Nucleus accumbens (tissue), 56 donors: ENCODE measurements at places on chromosomes 13 and 19.

DNA sequence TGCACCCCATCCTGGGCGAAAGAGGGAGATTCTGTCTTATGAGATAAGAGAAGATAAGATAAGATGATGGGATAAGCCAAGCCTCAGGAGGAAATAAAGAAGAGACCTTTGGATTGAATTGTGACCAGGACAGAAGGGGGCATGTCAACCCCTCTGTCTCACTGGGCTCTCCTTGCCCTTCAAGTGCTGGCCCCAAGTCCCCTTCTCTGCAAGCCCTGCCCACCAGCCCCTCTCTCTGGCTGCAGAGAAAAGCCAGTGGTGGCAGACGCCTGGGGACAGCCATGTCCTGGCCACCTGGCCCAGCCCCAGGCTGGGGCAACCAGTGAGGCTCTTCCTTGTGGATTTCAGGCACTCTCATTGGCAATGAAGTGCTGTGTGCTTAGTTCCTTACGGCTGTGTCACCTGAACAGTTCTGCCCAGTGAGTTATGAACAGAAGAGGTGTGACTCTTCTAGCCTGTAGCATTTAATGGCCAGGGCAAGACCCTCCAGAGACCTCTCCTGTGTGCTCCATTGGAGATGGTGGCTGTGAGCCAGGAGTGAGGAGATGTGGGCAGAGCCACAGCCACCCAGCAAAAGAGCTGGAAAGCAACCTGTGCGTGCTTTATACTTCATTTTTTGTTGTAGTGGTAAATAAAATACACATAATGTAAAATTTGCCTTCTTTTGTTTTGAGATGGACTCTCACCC is 6.1 kb upstream of the BTBD2 start:
- DNase-seq, result no peak

- no peak for DNase-seq
These were observed 47.1 kb downstream of the LNX2 start for GRCh38 chr13:27573265-27573664.

- no peak for DNase-seq
These were observed 7.2 kb upstream of the KATNAL1 start for GRCh38 chr13:30314562-30314961.

DNA sequence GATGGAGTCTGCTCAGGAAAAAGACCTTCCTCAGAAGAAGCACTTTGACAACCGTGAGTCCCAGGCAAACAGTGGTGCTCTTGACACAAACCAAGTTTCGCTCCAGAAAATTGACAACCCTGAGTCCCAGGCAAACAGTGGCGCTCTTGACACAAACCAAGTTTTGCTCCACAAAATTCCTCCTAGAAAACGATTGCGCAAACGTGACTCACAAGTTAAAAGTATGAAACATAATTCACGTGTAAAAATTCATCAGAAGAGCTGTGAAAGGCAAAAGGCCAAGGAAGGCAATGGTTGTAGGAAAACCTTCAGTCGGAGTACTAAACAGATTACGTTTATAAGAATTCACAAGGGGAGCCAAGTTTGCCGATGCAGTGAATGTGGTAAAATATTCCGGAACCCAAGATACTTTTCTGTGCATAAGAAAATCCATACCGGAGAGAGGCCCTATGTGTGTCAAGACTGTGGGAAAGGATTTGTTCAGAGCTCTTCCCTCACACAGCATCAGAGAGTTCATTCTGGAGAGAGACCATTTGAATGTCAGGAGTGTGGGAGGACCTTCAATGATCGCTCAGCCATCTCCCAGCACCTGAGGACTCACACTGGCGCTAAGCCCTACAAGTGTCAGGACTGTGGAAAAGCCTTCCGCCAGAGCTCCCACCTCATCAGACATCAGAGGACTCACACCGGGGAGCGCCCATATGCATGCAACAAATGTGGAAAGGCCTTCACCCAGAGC is 16.2 kb upstream of the ZNF544 start:
- DNase-seq, result no peak

- peak; percentile 3 for DNase-seq
These were observed 7.0 kb downstream of the CAB39L start for GRCh38 chr13:49436890-49437289.

GRCh38 chr13:69108486-69108885 is 999.1 kb upstream of the ATXN8OS start:
- no peak for DNase-seq

- no peak for DNase-seq
These were observed 91.1 kb downstream of the STOML3 start for GRCh38 chr13:38899571-38899970.

DNA sequence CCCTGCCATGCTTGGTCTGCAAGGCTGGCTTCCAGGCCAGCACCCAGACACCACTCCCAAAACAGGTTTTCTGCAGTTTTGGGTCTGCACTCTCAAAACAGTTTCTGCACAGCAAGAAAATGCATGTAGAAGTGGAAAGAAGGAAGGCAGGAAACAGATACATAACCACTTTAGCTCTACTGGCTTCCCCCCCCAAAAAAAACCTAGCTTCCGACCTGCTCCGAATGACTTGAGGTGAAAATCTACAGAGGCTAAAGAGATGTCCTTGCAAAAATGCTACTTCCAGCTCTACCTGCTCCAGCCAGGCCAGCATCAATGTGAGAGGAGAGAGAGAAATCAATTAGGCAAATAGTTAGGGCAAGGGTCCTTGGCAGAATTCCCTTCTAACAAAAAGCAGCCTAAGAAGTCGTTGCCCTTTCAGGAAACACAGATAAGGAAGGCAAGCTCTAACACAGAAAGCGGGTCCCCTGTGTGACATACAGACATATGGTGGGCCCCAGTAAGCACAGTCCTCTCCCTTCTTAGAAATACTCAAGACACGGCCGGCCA is 3.4 kb downstream of the C19orf12 start:
- no peak for DNase-seq

- DNase-seq, result no peak
These were observed 6.4 kb downstream of the IRS2 start for GRCh38 chr13:109779876-109780510.

DNA sequence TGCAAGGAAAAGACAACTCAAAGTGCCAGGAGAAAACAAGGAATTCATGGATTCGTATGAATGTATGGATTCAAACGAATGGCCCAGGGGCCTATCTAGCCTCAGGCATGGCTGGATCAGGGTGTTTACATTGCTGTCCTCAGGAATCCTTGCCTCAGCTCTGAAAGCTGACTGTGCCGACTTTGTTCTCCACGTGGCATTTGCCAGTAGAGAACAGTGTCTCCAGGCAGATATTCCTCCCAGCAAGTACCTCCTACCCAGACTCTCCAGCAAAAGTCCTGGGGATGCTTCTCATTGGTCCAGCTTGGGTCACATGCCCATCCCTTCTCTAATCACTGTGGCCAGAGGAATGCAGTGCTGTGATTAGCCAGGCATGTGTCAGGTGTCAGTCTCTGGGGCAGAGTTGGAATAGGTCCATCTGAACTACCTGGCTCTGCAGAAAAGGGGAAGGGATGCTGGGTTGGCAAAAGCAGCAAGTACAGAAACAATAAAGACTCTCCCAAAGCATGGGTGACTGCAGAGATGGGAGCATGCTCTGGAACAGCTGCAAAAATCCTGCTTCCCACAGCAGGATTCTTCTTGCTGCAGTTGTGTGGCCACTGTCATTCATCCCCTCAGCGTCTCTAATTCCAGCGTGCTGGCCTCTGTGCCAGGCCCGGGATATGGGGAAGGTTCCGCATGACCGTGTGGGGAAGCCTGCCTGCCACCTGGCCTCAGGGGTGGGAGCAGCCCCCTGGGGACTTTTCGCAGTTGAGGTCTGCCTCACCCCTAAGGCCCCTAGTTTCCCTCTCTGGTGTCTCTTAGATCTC is 30.0 kb downstream of the CCNE1 start:
- DNase-seq, result no peak

- DNase-seq, result no peak
These were observed 33.5 kb upstream of the SPRY2 start for GRCh38 chr13:80374444-80374843.

DNA sequence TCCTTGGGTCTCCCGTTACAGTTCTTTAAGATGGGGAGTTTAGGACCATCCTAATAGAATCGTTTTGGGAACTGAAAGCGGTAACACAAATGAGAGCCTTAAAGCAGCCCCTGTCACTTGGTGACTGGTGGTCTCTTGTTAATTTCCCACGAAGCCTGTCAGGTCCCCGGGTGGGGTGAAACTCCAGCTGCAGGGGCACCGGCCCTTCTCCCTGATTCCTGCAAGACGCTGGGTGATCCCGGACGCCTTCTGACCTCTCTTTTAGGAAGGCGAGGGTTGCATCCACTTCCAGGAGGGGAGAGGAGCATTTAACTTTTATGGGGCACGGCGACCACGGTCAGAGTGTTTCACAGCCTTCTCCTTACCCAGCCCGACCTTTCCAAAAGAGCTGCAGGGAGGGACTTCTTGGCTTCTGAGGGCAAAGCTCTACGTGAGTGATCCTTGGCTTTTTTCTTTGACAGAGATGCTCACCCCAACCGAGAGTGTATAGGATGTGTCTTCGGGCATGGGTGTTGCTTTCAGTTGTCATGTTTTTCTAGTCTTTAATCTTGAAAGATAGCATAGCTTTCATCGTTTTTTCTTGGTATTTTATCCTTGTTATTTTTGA is 688 bp downstream of the ZNF225 start:
- no peak for DNase-seq

DNA sequence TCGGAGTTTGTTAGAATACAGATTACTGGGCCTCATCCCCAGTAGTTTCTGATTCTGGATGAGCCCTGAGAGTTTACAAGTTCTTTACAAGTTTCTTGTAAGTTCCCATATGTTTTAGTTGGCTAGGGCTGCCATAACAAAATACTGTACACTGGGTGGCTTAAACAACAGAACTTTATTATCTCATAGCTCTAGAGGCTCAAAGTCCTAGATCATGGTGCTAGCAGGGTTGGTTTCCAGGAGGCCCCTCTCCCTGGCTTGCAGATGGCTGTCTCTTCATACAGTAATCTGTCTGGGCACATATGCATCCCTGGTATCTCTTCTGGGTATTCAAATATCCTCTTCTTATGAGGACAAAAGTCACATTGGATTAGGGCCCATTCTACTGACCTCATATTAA is 167.2 kb downstream of the KLF5 start:
- DNase-seq, result no peak

GRCh38 chr13:52945348-52945747 is 83.3 kb upstream of the OLFM4 start:
- no peak for DNase-seq

DNA sequence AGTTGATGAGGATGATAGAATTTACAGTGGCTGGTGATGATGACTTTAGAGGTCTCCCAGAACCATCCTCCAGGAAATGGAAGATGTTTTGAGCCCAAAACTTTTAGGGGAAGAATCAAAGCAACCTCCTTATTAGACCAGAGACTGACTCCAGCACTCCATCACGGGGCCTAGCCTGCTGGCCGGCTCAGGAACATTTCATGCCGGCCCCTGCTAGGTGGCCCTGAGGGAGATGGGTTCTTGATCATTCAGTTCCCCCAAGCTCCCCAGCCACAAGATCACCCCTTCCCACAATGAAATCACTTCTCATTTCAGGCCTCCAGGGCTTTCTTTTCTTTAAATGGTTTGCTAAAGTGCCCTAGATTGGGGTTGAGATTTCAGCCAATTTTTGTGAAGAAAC is 79.7 kb upstream of the SIAH3 start:
- DNase-seq, result no peak

DNA sequence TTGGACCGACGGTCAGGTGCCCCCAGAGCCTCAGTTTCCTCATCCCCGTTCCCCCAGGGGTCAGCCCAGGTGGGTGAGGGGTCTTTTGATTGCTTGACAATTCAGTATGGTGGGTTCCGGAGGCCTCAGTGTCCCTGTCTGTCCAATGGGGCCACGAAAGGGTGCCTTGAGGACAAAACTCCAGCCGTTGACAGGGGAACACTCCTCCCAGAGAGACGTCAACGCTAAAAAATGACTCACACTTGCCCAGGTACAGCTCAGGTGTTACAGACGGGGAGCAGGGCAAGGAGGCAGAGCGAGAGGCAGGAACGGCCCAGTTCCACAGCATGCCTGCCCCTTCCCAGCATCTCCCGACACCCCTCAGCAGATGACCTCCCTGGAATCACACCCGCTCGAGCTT is 1.8 kb downstream of the TNFAIP8L1 start:
- no peak for DNase-seq

GRCh38 chr13:98390086-98390715 is 186.7 kb downstream of the STK24 start:
- DNase-seq, result no peak

GRCh38 chr19:14089662-14090508 is 666 bp downstream of the SAMD1 start:
- DNase-seq, result no peak

- no peak for DNase-seq
These were observed 9.8 kb upstream of the LGALS16 start for GRCh38 chr19:39645800-39646411.

DNA sequence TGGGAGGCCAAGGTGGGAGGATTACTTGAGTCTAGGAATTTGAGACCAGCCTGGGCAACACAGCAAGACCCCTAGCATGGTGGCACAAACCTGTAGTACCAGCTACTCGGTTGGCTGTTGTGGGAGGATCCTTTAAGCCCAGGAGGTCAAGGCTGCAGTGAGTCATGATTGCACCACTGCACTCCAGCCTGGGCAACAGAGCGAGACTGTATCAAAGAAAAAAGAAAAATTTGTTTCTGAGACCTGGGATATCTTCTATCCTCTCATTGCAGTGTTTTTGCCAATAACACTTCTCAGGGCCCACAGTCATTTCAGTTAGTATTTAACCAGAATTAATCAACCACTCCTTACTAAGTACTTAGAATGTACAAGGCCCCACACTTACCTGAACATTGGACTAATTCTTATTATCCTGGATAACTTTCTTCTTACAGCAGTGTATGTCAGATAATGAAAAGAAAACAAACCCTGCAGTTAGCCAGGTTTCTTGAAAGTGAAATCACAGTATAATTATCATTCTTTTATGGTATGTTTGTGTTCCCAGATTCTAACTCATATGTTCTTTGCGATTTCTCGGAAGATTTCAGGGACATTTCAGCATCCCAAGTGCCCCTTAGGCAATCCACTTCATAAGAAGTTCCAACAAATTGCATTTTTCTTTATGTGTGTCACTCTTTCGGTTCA is 75.6 kb upstream of the KLF5 start:
- no peak for DNase-seq

DNA sequence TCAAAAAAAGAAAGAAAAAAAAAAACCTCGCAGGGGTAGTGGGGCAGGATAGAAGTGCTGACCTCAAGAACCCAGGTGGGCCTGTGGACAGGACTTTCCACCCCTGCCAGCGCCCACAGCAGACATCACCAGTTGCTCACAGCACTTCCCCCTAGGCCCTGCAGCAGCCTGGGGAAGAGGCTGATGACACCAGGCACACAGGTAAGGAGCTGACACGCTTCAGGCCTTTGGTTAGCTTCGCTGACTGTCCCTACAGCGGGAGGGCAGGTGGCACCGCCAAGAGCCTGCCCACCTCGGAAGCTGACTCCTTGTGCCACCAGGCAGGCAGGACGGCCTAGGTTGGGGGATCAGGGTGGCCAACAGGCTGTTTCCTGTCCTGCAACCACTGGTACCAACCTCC is 8.9 kb downstream of the LONP1 start:
- no peak for DNase-seq

DNA sequence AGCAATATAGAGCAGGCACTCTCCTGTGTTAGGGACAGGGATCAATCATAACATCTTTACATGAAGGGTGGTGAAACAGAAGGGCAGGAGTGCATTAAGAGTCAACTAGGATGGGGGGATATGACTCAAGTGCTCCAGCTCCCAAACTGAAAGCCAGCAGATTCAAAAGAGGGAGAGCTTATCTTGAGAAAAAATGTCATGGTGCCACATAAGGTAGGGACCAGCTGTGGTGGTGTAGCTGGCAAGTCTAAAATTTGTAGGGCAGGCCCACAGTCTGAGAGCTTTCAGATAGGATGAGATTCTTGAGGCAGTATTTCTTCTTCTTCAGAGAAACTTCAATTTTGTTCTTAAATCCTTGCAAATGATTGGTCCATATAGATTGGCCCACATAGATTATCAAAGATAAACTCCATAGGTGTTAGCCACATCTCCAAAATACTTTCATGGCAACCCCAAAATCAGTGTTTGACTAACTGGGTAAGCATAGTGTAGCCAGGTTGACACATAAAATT is 19.1 kb downstream of the DNAJC15 start:
- DNase-seq, result no peak
